Uterine smooth muscle cell (primary cell): ENCODE measurements at places on chromosomes 7 and 10. TPM values are rescaled to one million over a fixed set of nuclear protein-coding genes. Genes with fewer than 3 reads are reported as not detected.

RADIL gene
- total RNA-seq, result 0.50 and 1.1 TPM in 2 replicates

TMEM130 gene
- 0.11 and 0.25 TPM in 2 replicates for total RNA-seq

PARD3 gene
- total RNA-seq, result 74.6 and 81.5 TPM in 2 replicates

PON1 gene
- total RNA-seq, result not detected in 2 replicates

UPK3B gene
- not detected in 2 replicates for total RNA-seq

ZC3HAV1 gene
- 25.3 and 28.9 TPM in 2 replicates for total RNA-seq
